Mesothelial cell of epicardium (in vitro differentiated cells): ENCODE measurements at places on chromosomes 12 and 14.

DNA sequence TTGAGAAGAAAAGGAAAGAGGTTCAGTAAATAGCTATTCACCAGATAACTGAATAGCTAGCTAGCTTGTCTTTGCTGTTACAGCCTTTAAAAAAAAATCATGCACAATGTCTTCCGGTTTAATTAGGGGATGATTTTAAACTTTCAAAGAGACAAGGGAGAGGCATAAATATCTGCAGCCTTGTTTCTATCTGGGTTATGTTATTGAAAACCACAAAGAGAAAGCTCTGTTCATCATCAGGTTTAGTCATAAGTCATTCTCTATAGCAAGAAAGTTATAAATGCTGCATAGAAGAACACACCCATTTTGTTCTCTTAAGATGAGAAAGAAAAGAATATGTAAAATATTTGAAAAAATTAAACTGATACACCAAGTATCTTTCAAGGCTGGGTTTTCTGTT, 1046.9 kb downstream of the AACS start:
- no peak for DNase-seq

- no peak for DNase-seq
Observed at GRCh38 chr14:96038558-96038919, 623 bp upstream of the C14orf132 start.

- DNase-seq = no peak
Observed at GRCh38 chr12:66903782-66904396, 225.0 kb upstream of the GRIP1 start.

- no peak for DNase-seq
Observed at GRCh38 chr14:68172627-68173026, 353.0 kb downstream of the RAD51B start.

DNA sequence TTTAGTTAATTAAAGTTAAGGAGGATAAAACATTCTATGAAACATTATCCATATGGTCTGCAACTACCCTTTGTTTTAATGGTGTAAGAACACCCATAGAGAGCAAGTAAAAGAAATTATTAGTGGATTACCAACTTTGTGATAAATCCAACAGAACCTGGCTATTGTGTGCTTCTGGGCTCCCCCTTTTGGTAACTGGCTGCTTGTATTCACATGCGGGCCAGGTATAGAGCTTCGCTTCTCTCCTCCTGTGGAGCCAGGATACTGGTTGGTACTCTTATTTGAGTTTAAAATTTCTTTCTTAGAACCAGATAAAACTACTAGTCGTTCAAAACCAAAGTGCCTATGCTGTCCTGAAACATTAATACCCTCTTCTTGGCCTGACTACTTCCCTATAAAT, 81.0 kb downstream of the PTPRR start:
- DNase-seq = no peak

DNA sequence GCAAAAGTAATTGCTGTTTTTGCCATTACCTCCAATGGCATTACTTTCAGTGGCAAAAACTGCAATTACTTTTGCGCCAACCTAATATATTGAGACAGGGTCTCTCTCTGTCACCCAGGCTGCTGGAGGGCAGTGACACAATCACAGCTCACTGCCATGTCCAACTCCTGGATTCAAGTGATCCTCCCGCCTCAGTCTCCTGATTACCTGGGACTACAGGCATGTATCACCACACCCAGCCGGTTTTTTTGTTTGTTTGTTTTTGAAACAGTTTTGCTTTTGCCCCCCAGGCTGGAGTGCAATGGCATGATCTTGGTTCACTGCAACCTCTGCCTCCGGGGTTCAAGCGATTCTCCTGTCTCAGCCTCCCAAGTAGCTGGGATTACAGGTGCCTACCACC, 15.7 kb upstream of the KDM2B start:
- no peak for DNase-seq

DNA sequence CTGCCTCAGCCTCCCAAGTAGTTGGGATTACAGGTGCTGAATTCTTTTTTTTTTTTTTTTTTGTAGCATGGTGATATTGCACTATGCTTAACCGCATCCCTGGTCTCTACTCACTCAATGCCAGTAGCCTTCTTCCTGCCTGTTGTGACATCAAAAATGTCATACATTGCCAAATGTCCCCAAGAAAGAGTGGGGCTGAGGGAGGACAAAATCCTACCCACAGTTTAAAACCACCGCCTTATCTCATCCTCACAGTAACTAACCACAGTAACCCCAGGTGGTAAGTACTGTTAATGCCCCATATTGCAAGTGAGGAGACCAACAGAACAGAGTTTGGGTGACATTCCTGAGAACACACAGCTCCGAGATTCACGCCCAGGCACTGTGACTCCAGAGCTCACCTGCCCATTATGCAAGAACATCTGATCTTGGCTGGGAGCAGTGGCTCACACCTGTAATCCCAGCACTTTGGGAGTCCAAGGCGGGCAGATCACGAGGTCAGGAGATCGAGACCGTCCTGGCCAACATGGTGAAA, 19.6 kb downstream of the MORN3 start:
- no peak for DNase-seq

GRCh38 chr12:55982319-55982936, 8.6 kb downstream of the RAB5B start:
- DNase-seq = no peak

DNA sequence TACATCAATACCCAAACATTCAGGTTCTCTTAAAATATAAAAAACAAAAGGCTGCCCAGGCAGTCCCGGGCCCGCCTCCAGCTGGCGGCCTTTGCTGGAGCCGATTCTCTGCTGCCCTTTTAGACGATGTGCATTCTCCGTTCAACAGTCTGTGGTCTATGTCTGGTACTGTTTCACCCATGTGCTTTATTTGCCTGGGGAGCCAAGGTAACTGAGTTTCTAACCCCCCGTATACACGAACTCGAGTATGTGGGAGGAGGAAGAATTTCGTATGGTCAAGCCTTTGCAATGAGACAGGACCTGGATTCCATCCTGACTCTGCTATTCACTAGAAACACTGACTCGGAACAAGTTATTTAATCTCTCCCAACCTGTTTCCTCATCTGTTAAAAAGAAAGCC, 54.1 kb upstream of the GPR68 start:
- no peak for DNase-seq

- no peak for DNase-seq
Observed at GRCh38 chr12:26119391-26119989, 5.3 kb downstream of the BHLHE41 start.

GRCh38 chr12:47139000-47139681, 59.4 kb upstream of the AMIGO2 start:
- no peak for DNase-seq

DNA sequence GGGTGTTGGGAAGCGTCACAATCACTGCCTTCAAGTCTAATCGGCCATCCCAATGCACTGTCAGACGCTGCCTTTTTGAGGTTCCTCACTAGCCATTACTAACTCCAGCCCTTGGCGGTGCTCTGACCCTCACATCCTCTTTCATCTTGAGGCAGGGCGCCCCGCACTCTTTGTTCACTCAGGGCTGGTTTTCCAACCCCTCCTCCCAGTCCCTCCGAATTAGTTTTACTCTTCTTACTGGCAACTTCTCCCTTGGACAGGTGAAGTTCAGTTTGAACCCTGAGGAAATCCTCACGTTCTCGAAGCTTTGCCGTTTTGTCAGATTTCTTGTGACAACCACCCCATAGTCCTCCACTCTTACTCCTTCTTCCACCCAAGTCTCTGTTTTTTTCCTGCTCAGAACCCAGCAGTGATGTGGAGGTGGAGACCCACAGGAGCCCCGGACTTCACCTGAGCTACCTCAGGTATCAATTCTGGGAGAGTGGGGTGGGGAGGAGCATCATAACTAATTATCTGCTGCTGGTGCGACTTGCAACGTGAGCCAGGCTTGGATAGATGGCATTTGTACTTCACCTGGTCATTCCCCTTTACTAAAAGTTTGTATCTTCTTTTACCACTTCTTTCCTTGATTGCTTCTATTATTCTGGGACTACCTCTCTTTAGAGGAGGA, 757 bp downstream of the ZC3H10 start:
- no peak for DNase-seq

GRCh38 chr14:78170203-78170602, at the start of gene NRXN3:
Gene NRXN3, plus strand, starts transcription at chr14:78170373. Its CDS starts 72,721 bp downstream, at chr14:78243094.
- DNase-seq = peak; percentile 59

- no peak for DNase-seq
Observed at GRCh38 chr12:4909734-4910501, at the start of gene KCNA1. Gene KCNA1, plus strand, starts transcription at chr12:4909905. Its CDS starts 1,474 bp downstream, at chr12:4911379.

DNA sequence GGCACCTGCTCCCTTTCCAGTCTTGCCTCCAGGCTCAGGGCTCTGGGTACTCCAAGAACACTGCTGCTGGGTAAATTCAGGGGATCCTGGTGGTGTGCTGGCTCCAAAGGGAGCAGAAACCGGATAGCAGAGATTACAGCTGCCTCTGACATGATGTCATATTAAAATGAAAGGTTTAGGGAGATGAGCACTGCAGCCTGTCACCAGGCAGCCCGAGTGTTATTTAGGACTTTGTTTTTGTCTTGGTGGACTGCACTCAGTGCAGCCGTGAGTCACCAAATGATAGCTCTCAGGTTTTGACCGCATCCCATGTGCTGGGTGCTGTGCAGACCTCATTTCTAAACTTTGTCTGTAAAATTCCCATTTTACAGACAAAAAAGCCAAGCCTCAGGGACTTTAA, 266.0 kb upstream of the CRY1 start:
- no peak for DNase-seq

GRCh38 chr14:34436118-34436905, 25.7 kb downstream of the SPTSSA start:
- no peak for DNase-seq

GRCh38 chr12:30268041-30268440, 427.6 kb downstream of the IPO8 start:
- DNase-seq = no peak

GRCh38 chr12:110940296-110940695, 19.9 kb upstream of the MYL2 start:
- no peak for DNase-seq

GRCh38 chr12:90235642-90236041, 527.0 kb upstream of the ATP2B1 start:
- no peak for DNase-seq

- DNase-seq = no peak
Observed at GRCh38 chr12:1474041-1474573, 120.3 kb downstream of the FBXL14 start.

DNA sequence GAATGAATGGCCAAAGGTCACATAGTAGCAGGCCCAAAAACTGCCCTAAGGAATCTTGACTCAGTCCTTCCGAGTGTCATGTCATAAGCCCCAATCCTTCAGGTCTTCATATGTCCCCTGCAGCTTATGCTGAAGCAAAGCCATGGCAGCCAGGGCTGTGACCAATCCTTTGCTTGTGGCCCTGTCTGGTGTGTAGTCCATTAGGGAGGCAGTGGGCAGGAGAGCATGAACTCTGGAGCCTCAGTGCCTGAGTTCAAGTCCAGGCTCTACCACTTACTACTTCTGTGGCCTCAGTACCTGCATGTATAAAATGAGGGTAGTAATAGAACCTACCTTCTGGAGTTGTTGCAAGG, 20.3 kb downstream of the PLEKHG3 start:
- no peak for DNase-seq

- DNase-seq = no peak
Observed at GRCh38 chr12:40446385-40446784, 221.6 kb downstream of the LRRK2 start.

- DNase-seq = no peak
Observed at GRCh38 chr12:105319691-105320209, 10.7 kb upstream of the C12orf75 start.
